ENCODE measurements at places on chromosomes 1 and 21.

DNA sequence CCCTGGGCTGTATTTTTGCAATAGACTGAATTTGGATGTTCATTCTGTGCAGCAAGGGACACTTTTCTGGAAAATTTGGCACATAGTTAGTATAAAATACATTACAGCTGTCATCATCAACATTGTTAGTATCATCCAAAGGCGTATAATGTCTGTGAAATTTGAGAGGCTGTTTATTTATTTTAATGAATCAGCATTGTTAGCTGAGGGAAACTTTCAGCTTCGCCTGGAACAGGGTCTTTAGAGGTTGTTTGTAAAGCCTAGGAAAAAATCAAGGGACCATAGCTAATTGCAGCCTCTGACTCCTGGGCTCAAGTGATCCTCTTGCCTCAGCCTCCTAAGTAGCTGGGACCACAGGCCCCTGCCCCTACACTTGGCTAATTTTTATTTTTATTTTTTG is 106.8 kb upstream of the USP24 start:
- DNase-seq = no peak

- DNase-seq = peak; percentile 89
These were observed 9.2 kb upstream of the GALE start for GRCh38 chr1:23809751-23810171.

DNA sequence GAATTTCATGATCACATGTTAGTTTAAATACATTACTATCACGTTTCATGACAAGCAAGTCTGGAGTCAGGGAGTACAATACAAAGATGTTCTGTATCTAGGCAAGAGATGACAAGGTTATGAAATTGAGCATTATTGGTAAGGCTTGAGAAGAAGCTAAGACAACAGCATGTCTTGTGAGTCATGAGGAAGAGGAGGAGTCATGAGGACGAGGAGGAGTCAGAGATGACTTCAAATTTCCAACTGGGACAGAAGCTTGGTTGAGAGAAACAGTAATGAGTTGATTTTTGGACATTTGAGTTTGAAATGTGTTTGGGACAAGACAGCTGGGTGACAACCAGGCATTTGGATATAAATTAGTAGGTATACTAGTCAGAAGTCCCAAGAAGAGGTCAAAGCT is 4.3 kb upstream of the UBE2U start:
- DNase-seq = no peak

DNA sequence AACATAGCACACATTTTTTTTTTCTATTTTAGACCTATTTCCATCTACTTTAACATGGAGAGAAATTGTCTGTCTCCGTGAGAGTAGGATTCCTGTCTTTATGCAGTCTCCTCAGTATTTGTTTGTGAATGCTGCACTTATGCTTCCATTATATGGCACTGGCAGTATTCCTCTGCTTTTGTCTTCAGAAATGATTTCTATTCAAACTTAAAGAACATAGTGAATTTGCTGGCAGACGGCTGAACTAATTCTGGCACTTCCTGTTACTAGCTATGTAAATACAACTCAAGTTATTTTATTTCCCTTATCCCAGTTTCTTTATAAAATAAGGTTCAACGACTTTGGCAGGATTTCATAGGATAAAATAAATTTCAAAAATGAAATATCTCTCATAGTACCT is 45.3 kb downstream of the KCTD3 start:
- no peak for DNase-seq

GRCh38 chr1:70210820-70211219 is 5.4 kb upstream of the LRRC40 start:
- DNase-seq = no peak

DNA sequence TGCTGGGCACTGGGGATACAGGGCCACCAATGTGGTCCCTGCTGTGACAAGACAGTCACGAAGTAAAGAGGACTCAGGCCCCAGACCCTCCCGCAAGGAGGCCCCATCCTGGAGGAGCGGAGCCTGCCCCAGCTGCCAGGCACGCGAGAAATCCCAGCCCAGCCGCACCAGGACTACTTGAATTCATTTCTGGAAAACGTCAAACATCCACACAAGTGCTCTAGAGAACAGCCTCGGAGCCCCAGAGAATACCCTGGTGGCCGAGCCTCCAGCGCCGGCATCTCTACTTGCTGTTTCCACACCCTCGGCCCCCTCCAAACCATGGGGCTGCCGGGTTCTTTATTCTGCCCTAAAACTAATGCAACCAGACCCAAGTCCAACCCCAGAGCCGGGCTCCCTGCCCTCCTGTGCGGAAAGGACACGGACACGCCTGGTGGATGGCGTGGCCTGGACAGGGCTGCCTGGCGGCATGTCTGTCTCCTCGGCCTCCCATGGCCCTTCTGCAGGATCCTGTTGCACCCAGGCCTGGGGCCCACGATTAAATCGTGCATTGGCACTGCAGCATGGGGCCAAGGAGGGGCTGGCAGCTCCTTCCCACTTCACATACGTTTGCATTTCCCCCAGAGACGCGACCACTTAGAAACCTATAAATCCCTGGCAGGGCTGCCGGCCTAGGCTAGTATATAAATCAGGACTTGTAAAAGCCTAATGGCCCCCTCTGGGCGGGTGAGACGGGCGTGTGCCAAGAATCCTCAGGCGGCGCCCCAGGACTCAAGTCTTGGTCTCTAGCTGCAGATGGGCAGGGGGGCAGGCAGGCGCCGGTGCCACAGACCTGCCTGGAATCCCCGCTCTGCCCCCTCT is 41.2 kb downstream of the DMRTB1 start:
- peak; percentile 12 for DNase-seq

DNA sequence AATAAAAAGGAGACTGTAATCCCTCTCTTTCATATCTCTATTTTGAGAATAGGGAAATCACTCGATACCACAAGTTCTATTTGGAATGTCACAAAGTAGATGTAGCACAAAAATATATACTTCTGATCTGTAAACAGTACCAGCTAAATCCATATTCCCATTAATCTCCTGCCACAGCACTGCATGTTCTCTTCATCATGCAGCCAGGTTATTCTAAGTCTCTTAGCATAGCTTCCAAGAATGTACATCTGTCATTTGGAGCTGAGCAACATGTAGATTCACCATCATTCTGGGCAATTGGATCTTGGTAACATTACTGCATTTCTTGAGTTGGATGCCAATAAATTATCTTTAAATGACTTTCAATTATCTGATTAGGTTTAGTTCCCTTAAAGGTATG is 1874.5 kb downstream of the MRPL39 start:
- DNase-seq = no peak

- DNase-seq = no peak
These were observed 635.7 kb downstream of the KIF26B start for GRCh38 chr1:245790441-245790840.

DNA sequence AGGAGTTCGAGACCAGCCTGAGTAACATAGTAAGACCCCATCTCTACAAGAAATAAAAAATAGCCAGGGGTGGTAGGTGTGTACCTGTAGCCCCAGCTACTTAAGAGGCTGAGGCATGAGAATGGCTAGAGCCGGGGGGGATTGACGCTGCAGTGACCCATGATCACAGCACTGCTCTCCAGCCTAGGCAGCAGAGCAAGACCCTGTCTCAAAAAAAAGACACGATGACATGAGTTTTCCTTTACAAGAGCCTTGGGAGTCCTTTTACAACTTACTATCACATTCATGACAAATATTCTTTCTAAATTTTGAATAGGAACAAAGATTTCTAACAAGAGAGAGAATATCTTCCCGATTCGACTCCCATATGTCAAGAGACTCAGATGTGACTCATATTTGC is 3.3 kb upstream of the BRWD1 start:
- no peak for DNase-seq

DNA sequence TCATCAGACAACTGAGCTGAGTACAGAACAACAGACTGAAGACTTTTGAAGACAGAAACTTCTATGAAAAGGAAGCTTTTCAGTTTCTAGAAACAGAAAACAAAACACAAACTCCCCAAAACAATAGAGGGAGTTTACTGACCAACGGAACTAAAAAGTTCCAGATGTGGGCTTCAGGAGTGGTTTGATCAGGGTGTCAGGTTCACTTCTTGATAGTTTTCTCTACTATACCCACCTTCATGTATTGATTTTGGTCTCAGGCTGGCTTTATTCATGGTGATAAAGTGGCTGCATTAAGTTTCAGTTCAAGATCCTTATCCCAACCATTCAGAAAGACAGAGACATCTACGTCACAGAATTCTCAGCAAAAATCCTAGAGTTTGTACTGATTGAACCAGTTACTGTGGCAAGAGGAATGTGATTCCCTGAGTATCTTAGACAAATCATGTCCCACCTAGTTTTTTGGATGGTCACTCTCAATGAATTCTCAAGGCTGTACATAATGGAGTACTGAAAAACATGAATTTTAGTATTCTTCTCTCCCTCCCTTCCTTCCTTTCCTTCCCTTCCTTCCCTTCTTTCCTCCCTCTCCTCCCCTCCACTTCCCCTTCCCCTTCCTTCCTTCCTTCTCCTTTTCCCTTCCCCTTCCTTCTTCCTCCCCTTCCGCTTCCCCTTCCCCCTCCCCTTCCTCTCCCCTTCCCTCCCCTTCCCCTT is 680.5 kb downstream of the PTPRU start:
- DNase-seq = no peak

DNA sequence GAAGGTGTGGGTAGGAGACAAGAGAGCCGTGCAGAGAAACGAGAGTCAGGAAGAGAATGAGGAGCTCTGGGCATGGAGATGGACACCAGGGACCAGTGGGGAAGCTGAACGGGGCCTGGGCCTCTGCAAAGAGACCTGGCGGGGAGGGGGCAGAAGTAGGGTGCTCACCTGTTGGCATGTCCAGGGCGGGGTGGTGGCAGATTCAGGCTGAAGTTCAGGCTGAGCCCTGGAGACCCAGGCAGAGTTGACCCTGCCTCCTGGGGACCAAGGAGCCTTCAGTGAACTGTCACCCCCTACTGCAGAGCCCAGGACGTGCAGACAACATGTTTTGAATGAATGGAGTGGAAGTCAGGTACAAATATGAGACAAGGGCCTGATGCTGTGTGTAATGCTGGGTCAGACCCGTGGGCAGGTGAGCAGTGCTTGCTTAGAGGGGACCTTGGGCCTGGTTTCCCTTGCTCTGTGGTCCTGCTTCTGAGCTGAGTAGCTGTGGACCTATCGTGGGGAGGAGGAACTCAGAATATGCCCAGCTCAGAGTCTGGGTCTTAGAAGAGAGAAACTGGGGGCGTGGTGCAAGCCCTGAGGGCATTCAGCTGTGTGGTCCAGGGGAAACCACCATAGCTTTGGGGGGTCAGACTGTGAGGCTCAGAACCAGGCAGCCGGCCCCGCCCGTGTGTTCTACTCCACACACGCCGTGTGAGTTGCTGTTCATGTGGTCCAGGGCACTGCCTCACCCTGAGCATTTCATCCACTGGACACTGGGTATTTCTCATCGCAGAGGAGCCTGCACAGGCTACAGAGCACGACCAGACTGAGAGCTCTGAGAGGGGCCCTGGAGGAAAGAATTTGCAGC is 21.3 kb upstream of the UMODL1 start:
- DNase-seq = no peak

DNA sequence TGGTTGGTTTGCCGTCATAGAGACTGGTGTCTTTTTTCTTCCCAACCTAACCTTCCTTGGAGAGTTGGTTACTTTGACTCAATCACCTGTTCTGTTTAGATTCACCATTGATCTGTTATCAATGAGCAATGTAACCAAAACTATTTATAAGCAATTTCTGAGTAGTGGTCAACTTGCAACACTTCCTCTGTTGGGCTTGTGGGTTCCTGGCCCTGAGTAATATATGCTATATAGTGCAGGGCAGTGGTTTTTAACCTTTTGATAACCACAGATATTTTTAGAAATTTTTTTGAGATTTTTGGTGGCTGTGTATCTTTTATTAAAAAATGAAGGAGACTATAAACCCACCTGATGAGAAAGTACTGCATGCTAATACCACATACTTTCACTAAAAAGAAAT is 9.4 kb upstream of the XCL1 start:
- no peak for DNase-seq

GRCh38 chr1:15007842-15008241 is 145.7 kb upstream of the TMEM51 start:
- no peak for DNase-seq

Measured in A673 (cell line).